Fibroblast of skin of abdomen (primary cell): ENCODE measurements at places on chromosomes 6 and 20.

- no peak for DNase-seq
Measured at GRCh38 chr6:36501686-36502085, 45.6 kb downstream of the STK38 start.

DNA sequence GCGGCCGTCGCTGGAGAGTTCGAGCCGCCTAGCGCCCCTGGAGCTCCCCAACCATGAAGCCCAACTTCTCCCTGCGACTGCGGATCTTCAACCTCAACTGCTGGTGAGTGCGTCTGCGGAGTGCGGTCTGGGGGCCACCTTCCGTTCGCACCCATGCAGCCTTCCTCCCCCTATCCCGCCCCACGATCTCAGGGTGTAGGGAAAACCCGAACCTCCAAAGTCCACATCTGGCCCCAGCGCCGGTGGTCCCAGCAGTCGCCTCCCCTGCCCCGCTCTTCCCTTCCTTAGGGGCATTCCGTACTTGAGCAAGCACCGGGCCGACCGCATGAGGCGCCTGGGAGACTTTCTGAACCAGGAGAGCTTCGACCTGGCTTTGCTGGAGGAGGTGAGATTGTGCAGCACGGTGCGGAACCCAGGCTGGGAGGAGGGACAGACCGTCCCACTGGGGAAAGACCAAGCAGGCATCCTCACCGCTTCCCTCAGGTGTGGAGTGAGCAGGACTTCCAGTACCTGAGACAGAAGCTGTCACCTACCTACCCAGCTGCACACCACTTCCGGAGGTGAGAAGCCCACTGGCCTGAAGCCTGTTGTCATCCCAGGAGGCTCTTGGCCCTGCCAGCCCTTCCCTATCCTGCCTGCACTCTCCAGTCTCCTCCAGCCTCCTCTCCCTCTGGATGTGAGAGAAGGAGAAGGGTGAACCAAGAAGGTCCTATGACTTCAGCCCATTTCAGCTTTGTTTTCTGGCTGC is 719 bp downstream of the SMPD2 start:
- peak; percentile 52 for DNase-seq

- peak; percentile 4 for DNase-seq
Measured at GRCh38 chr6:71228461-71229041, 60.1 kb upstream of the OGFRL1 start.

DNA sequence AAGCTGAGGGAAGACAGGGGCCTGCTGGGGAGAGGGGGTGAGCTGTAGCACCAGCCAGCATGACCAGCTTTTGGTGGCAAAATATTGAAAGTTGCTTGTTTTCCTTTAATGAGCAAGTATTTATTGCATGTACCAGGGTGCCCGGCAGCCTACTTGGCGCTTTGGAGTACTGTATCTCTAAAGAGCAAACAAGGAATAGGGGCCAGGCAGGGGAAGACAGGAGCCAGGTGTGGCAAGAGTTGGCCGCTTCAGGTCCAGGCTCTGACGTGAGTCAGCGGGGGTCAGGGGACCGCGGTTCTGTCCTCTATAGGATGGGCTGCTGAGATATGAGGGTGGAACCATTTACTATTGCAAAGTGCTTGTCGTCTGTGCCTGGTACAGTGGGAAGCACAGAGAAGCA is 63.1 kb downstream of the PSMG4 start:
- no peak for DNase-seq

DNA sequence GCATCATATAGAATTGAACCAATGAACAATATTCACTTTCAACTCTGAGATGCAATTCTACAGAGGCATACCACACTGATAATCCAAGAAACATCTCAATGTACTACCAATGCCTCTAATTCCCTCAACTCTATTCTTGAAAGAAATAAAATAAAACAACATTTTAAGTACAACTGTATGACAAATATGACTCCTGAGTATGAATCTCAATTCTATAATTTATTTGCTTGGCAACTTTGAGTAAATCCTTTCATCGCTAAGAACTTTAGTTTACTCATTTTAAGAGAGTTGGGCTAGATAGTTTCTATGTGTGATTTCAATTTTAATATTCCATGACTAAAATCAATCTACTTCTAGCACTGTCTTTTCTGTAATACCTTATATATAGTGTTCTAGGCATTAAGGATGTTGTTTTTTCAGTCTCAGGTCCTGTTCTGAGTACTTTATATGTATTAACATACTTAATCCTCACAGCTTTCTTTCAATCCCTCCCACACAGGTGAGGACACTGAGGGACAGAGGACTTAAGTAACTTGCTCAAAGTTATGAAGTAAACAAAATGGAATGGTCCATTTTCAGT is 33.4 kb downstream of the GOPC start:
- DNase-seq = no peak

GRCh38 chr6:33316603-33317418 is 733 bp downstream of the ZBTB22 start:
- no peak for DNase-seq

DNA sequence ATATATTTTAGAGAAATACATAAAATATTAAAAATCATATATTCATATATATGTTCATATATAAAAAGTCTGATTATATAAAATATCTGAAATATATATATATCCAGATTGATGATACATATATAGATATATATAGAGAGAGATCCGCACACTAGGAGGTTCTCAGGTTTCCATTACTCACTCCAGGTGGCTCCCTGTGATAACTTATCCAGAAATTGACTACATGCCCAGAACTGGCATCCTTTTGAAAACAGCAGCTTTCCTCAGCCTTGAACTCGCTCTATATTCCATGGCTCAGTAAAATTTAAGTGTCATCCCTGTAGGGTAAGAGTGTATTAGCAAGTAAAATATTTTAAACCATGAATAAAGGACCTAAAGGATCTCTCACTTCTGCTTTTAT is 206.8 kb downstream of the TINAG start:
- DNase-seq = no peak

- DNase-seq = peak; percentile 26
Measured at GRCh38 chr6:127118298-127119101, at the start of gene RSPO3. Gene RSPO3, plus strand, starts transcription at chr6:127118671. Its CDS starts 522 bp downstream, at chr6:127119193.

DNA sequence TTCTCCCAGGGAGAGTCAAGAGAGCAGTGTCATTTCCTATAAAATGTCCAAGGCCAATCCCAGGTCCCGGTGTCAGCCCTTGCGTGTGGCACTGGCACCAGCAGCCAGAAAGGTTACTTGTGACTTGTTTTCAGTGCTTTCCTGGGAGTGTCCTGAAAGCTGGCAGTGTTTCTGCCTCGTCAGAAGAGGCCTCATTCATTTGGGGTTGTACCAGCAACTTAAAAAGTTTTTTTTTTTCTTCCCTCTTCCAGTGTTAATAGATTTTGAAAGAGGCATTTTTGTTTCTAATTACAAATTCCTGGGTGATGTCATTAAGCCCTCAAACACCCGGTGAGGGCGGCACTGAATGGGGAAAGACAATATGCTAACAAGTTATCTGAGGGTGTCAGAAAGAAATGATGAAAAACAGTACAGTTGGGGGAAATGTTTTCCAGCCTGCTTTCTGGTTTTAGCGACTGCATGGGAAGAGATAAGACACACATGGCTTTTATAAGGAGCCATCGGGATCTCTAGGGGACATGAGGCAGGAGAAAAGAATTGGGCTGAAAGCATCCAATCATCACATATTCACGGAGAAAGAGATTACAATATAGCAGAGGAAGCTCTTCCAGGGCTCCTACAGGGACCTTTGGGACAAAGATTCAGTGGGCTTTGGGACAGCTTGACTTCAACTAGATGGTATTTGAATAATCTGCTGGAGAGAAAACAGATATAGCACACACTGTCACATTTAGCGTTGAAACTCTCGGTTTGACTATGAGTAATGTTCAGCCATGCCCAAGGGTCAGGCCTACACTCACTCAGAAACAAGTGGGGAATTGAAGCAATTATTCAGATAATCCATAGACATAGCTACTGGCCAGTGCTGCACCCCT is 153.0 kb downstream of the BCAS1 start:
- DNase-seq = peak; percentile 88

DNA sequence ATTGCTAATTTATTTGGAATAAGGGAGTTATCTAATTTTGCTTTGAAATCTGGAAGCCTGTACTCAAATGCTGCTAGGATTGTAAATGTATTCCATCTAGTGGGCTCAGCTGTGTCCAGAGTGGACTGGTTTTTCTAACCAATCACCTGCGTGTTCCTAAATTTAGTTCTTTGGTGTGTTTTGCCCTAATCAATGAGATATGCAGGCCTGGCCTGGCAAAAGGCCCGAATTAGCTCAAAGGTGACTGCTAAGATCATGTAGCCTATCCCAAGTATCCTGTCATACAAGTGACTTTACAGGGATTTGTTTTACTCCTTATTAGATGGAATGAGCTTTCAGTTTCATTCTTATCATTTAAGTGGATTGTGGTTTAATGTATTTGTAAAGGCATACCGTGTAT is 51.3 kb upstream of the ARMC2 start:
- DNase-seq = no peak

DNA sequence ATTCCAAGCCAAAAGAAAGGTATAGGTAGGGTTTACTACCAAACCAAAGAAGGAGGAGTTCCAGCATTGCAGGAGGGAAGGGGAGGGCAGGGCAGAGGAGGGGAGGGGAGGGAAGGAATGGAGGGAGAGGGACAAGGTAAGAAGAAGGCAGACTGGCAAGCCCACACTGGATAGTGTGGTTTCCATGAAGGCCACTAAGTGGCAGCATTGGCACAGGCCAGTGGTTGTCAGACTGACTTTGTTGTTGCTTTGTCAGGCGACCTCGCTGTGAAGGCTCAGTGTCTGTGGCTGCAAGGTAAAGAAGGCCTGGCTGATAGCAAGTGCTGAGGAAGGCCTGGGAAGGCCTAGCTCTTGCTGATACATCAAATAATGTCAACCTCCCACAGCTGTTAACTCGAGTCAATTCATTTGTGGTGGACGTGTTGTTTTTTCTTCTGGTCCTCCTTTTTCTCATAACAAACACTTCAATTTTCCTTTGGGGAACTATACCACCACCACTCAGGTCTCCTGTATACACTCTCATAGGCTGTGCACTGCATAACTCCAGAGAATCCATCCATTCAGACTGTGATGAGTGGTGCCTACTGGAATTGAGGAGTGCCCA is 7.7 kb upstream of the ZNF334 start:
- peak; percentile 30 for DNase-seq

- DNase-seq = no peak
Measured at GRCh38 chr6:47360388-47360787, 50.7 kb upstream of the TNFRSF21 start.

DNA sequence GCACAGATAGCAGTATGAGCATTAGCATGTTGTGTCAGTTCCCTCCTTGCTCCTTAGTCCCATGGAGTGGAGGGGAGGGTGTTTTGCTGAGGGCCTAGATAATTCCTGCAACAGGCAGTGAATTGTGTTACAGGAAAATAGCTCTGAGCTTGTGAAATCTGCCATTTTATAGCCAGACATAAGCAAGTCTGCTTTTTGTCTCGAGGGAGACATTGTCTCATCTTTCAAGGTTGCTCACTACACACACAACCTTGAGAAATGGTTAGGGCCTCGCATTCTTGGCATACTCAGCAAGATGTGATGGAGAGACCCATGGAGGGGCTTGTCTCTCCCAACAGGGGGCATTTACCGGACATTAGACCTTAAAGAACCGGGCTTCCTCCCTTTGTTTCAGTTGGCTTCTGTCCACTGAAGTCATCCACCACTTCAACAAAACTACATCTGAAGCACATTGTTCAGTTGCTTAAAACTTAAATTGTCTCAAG is 108.0 kb upstream of the FOXO3 start:
- DNase-seq = peak; percentile 77

- no peak for DNase-seq
Measured at GRCh38 chr6:161354276-161354840, 80.5 kb upstream of the AGPAT4 start.

GRCh38 chr6:118281291-118281690 is 266.8 kb upstream of the PLN start:
- DNase-seq = no peak

DNA sequence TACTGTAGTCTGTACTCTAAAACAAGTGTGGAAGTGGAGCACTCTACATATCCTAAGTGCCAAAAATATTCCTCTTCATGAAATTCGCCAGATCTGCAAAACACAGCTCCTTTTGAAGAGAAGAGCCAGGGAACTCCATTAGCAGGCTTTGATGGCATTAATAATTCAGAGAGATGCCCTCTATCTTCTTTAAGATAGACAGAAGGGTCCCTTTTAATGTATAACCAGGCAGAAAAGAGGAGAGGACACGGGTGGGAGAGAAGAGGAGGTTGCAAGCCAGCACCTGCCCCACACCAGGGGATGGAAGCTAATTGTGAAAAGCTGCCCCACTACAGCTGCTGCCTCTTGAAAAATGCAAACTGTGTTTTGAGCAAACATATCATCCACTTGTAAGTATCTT is 3.7 kb upstream of the RFPL4B start:
- no peak for DNase-seq

- no peak for DNase-seq
Measured at GRCh38 chr20:62736026-62736406, 27.4 kb downstream of the NTSR1 start.

GRCh38 chr20:38806855-38807655 is 1.6 kb downstream of the PPP1R16B start:
- DNase-seq = no peak
